ENCODE measurements at places on chromosomes 7 and 10. TPM values are rescaled to one million over a fixed set of nuclear protein-coding genes. Genes with fewer than 3 reads are reported as not detected.

FAM180A gene
- total RNA-seq: 4.8 TPM

GNG11 gene
- total RNA-seq: 1.6 TPM

PNLIPRP1 gene
- 2.5 TPM for total RNA-seq

NEBL gene
- total RNA-seq: 1.2 TPM

DIP2C gene
- 13.9 TPM for total RNA-seq

HOXA7 gene
- total RNA-seq: not detected

SAP25 gene
- 0.86 TPM for total RNA-seq

GJD4 gene
- not detected for total RNA-seq

NANOS1 gene
- 0.05 TPM for total RNA-seq

INSYN2A gene
- total RNA-seq: not detected

GRCh38 chr7:120947980-120948379 lies 2.6 kb upstream of the ING3 start:
- DNase-seq: no peak

GRCh38 chr7:2079332-2080059 lies 153.2 kb downstream of the MAD1L1 start:
- DNase-seq: no peak

DNA sequence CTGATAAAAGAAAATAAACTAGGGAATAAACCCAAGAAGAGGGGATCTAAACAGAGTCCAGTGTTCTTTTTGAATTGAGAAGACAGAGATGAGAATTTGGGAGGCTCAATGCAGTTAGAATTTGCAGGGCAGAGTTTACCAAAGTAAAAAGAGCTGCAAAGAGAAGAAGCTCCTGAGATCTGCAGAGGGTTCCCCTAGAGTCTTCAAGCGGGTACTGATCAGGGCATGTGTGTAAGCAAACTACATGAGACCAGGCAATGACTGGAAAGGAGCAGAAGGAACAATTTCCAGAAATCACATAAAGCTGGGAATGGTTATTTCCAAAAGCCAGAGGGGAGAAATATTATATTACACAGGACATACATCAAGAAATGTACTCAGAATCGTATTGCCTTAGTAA lies 58.1 kb upstream of the TES start:
- DNase-seq: no peak

DNA sequence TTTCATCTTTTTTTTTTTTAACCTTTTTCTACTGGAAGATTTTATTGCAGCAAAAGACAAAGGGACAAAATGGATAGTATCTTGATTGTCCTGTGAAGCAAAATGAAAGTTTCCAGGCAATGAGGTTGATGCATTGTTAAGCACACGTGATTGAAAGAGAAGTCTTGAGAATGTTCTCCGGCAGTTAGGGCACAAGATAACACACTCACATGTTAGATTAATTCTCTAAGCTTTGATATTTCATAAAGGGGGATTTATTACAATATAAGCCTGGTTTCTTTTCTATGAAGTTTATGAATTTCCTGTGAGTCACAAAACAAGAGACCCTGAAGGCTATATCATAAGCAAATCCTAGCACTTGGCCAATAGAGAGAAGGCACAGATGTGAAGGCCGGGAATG lies 93.4 kb upstream of the ARMC3 start:
- no peak for DNase-seq

DNA sequence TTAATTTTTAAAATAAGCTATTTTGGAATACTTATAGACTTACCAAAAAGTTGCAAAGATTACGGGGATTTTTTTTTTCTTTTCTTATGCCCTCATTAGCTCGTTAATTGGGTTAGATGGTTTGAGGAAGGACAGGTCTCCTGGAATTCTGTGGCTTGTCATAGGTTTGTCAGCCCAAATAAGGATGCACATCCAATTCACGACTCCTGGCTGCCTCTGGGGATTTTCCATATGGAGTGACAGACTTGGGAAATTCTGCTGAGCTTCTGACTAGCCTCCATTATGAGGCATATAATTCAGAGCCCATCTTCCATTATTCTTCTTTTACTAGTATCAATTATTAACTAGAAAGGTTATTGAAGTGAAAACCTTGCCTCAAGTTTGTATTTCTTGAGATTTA lies 102.1 kb downstream of the AUTS2 start:
- no peak for DNase-seq

DNA sequence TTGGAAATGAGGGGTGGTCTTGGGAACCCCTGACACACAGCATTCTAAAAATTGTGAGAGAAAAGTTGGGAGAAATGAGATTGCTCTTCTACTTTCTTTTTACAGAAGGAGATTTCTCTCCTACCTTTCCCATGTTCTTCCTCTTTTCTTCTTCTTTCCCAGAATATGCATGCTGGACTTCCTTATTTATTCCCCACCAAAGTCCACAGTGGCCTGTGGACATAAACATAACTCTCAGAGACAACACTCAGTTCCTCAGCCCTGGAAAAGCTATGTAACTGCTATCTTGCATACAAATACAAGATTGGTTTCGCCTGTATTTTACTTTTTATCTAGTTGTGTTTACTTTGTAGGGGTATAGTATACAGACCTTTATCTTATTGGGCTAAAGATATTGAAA lies 54.6 kb upstream of the C1GALT1 start:
- no peak for DNase-seq

DNA sequence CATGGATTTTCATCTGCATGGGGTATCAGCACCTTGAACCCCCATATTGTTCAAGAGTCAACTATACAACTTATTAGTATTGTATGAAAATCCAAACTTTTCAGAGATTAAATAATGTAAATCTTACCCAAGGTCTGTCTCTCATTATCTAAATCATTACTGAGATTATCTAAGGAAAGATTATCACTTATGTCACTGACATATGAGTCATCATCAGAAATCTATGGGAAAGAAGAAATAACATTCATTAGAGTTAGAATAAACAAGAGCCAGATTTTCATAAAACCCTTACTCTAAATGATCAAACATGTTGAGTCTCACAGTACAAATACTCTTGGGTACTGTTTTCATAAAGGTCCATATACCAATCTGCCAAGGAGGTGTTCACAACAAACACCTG lies 83.3 kb upstream of the GSDME start:
- no peak for DNase-seq

GRCh38 chr10:115503546-115503945 lies 410.4 kb downstream of the ATRNL1 start:
- DNase-seq: no peak

DNA sequence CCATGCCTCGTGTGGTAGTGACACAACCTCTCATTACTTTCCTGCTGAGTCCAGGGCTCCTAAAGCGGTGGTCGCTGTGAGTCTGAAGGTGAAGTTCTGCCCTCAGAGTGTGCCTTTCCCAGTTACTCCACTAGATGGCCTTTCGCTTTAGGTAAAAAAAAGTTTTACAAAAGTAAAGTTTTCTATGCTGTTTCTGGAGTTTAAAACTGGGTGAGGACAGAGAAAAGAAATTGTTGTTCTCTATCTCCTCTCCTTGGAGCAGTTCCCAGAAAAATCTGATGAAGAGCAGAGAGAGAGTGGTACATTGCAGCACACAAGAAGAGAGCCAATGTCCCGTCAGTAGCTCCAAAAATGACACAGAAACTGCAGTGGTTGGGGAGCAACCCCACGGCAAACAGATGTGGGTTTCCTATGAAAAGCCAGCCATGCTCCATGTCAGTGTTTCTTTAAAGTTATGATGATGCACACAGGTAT lies 257.1 kb downstream of the GLI3 start:
- no peak for DNase-seq

GRCh38 chr7:32519763-32520162 lies 24.5 kb downstream of the AVL9 start:
- DNase-seq: no peak

- DNase-seq: no peak
Measured at GRCh38 chr7:45278763-45279398, 121.3 kb downstream of the RAMP3 start.

DNA sequence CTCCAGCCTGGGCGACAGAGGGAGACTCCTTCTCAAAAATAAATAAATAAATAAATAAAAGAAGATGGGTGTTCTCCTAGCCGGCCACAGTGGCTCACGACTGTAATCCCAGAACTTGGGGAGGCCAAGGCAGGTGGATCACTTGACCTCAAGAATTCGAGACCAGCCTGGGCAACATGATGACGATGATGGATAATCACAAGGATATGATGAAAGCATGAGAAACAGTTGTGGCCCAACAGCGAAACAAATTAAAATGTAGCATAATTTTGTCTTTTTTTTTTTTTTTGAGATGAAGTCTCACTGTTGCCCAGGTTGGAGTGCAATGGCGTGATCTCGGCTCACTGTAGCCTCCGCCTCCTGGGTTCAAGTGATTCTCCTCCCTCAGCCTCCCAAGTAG lies 12.9 kb downstream of the ZNF786 start:
- DNase-seq: no peak

GRCh38 chr7:130849604-130850003 lies 115.6 kb upstream of the KLF14 start:
- DNase-seq: no peak

GRCh38 chr10:25057886-25058285 lies 41.5 kb downstream of the THNSL1 start:
- no peak for DNase-seq

DNA sequence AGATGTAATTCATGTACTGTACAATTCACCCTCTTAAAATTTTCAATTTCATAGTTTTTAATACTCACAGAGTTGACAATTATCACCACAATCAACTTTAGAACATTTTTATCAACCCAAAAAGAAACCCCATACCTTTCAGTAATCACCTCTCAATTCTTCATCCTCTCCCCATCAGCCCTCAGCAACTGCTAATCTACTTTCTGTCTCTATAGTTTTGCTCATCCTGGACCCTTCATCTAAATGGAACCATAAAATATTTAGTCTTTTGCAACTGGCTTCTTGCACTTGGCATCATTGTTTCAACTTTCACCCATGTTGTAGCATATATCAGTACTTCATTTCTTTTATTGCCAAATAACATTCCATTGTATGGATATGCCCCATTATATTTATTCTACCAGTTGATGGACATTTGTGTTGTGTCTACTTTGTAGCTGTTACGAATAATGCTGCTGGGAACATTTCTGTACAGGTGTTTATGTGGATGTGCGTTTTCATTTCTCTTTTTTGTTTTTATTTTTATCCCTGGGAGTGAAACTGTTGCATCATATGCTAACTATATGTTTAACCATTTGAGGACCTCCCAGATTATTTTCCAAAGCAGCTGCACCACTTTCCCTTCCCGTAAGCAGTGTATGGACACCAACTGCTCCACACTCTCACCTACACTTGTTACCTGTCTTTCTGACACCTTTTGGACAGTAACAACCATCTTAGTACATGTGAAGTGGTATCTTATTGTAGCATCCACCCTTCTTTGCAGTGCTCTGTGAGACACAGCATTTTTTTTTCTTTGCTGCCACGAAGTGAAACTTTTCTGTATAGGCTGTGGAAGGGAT lies 65.4 kb upstream of the APBB1IP start:
- DNase-seq: no peak

- peak; percentile 76 for DNase-seq
Measured at GRCh38 chr7:98826811-98827231, 43.0 kb downstream of the TMEM130 start.

- DNase-seq: peak; percentile 19
Measured at GRCh38 chr10:86262688-86263181, 103.9 kb downstream of the GRID1 start.

DNA sequence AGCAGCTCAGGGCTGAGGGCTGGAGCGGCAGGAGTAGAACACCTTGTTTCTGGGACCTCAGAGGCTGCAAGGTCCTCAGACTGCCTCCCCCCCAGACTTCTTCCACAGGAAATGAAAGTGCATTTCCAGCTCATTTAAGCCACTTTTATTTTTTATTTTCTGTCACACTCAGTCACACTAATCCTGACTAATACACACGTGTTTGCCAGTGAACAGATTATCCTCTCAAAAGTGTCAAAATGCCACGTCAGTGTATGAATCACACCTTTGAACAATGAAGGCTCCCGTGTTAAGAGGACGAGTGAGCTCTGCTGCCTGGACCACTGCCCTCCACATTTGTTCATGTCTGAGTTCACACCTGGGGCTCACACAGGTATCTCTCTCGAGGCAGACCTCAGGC lies 488.5 kb downstream of the DNAJB6 start:
- DNase-seq: no peak

- no peak for DNase-seq
Measured at GRCh38 chr10:70558871-70559810, 43.4 kb downstream of the PRF1 start.

DNA sequence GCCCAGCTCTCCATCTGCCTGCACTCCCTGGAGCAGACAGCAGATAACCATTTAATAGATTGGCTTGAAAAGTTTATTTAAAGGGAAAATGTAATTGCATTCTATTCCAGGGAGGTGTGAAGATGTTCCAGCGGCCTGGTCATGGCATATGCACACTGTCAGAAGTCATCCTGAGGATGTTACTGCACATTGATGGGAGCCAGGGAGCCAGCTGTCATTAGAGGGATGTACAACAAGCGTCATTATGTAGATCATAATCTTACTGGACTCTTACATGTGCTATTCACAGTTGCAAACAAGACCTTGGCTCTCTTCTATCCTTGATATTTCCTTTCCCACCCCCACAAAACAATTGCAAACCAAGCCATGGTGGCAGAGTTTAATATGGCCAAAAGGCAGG lies 65.4 kb downstream of the FAM204A start:
- no peak for DNase-seq

- DNase-seq: no peak
Measured at GRCh38 chr7:50867034-50867356, 84.3 kb upstream of the GRB10 start.

DNA sequence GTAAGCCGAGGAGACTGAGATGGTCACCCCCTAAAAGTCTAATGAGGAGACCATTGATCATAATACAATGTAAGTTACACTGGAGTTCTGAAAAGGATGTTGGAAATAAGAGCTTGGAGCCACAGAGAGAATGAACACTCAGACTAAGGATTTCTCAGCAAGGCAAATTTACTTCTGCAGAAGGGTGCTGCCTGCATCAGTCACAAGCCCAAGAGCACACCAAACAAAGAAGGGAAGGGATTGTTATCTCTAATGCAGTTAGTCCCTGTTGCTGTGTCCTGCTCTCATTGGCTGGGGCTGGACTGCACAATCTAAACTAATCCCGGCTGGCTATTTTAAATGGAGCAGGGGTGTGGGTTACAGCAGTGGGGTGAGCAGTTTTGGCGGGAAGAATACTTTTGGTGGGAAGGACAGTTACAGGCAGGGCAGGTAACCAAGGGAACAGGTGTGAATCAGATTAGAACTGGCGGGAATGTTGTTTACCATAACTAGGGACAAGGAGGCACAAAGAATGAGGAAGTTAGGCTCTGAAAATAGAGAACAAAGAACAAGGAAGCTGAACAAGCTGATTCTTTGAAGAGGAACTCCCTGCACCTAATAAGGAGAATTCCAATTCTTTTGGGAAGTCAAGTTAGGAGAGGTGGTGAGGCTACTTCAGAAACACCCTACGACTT lies 30.3 kb upstream of the TRIM24 start:
- DNase-seq: no peak
